ENCODE measurements at places on chromosomes 5 and 9.

DNA sequence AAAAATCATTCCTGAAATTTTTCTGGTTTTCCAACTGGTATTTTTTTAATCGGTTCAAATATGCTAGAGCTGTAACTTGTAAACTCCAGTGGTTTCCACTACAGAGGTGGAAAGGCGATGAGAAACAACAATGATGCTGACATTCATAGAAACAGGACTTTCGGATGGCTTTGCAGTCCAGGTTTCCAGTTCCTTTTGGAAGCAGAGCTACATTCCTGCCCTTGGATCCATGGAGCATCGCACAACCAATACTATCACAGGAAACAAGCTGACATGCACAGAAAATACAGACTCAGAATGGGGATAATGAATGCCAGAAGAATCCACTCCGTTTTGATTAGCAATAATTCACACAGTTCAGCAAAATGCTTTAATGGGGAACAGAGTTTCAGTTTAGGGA, 140.0 kb downstream of the EPB41L4A start:
- no peak for DNase-seq

DNA sequence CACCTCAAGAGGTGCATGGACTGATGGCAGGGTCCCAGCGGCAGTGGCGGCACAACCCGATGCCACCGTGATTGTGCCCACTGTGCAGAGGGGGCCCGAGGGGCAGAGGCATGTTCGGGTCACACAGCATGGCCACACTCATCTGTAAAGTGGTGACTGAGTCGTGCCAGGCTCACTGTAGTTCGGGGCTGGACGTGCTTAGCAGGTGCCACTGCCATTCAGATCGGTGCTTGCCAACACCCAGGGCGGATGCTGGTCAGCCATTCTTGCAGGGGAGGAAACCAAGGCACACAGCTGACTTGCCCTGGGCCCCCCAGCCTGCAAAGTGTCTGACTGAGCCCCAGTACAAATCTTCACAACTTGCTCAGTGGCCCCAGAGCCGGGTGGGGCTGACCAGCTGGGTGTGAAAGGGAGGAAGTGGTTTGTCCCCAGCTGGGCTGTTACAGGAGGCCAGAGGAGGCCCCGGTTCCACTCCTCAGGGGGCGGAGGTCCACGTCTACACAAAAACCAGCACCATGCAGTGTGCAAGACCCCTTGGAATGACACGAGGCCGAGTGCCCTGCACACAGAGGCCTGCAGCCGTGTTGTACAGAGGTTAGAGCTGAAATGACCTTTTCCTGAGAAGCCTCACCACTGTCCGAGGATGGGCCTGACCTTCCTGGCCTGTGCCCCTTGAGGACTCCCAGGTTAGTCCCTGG, 17.9 kb downstream of the FGD3 start:
- no peak for DNase-seq

- DNase-seq: no peak
Measured at GRCh38 chr5:145056800-145057199, 778.3 kb downstream of the PRELID2 start.

- DNase-seq: no peak
Measured at GRCh38 chr5:34415559-34416198, 240.4 kb upstream of the RAI14 start.

- DNase-seq: no peak
Measured at GRCh38 chr9:121896545-121896943, 196.6 kb downstream of the TTLL11 start.

DNA sequence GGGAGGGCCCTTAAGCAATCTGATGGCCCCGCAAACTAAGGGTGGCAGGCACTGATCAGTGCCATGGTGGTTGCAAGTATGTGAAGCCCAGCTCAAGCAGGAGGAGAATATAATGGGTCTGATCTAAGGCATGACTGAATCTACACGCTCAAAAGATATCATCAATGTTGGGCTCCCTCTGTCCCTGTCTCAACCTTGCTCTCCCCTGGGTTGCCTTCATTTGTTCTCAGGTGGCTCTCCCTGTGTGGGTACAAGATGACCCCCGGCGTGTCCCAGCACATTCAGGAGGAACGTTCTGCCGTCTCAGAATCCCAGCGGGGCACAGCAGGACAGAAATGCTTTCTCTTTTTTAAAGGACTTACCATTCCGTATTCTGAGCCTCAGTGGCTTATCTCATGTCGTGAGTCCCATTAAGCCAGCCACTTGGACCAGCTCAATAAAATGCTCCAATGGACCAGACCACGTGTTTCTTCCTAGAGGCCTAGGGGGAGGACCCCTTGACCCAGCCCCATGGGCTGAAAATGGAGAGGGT, 12.0 kb upstream of the RNF130 start:
- no peak for DNase-seq

DNA sequence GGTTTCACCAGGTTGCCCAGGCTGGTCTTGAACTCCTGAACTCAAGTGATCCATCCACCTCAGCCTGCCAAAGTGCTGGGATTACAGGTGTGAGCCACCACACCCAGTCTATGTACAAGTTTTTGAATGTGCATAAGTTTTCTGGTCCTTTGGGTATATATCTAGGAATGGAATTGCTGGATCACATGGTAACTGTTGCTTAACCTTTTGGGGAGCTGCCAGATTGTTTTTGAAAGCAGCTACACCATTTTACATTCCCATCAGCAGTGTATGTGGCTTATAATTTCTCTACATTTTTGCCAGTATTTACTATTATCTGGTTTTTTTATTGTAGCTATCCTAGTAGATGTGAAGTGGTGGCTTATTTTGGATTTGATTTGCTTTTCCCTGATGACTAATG, 8.9 kb upstream of the LNPEP start:
- DNase-seq: no peak
